CD4-positive, alpha-beta T cell treated with Interleukin-21 for 1 hour (primary cell): ENCODE measurements at places on chromosomes 13 and 19.

- DNase-seq: no peak
These were observed 4.5 kb downstream of the KCNN4 start for GRCh38 chr19:43776286-43776685.

- DNase-seq: peak; percentile 62
These were observed at the start of gene TMEM221 for GRCh38 chr19:17448131-17448967. Gene TMEM221 (minus strand): TSS chr19:17448668. CDS start chr19:17448462, 206 bp downstream.

DNA sequence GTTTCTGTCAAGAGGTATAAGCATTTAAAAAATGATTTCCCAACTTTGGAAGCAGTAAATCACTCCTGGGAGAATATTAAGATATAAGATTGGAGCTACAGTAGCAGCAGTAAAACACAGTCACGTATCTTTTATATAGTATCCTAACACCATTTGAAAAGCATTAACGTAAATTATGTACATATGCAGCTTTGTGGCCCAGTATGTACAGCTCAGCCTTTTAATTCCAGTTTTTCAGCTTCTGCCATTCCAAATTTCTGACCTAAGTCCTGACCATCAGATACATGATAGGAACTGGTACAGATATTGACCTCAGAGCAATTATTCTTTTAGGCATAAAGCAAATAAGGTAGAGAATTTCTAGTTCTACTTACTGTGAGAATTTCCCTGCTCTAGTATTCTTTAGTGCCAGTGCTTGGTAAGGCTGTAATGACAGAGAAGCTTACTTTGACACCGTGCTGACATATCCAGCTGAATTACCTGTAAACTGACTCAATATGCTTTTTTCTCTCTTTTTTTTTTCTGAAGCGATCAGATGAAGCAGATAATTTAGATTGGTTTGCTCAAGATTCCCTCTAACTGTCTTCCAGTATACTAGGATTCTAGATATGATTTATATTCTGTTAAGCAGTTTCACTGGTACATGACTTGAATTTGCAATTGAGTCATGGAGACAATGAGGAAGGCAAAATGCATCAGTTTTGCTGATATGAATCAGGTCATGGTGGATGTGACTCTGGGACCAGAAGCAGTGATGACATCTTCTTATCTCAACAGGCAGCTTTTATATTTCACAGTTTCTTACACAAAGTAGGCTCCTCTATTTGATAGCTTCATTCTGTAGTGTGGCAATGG is 703.6 kb downstream of the SLITRK6 start:
- no peak for DNase-seq

- no peak for DNase-seq
These were observed 549.2 kb upstream of the KLF12 start for GRCh38 chr13:74683411-74683810.

- DNase-seq: no peak
These were observed 1893.9 kb downstream of the PCDH9 start for GRCh38 chr13:65336087-65336749.

DNA sequence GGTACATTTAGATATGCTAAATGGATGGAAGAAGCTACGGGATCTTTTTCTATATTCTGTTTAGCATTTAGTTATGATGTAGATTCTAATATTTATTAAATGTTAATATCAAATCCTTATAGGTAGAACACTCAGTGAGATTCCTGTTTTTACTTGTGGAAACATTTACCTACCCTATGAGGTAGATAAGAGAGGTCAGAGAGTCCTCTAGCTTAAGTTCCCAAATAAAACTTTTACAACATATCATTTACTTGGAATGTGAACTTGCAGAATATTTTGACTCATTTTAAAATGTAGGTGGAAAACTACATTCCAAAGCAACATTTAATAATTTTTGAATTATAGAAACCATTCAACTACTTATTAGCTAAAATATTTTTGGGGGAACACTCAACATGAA is 63.7 kb downstream of the UBL3 start:
- no peak for DNase-seq

GRCh38 chr19:38478273-38478971 is 44.9 kb downstream of the RYR1 start:
- peak; percentile 21 for DNase-seq
